Epithelial cell of proximal tubule (primary cell): ENCODE measurements at places on chromosomes 4 and X. TPM values are rescaled to one million over a fixed set of nuclear protein-coding genes. Genes with fewer than 3 reads are reported as not detected.

Gene AMELX
- total RNA-seq = not detected in 2 replicates

DNA sequence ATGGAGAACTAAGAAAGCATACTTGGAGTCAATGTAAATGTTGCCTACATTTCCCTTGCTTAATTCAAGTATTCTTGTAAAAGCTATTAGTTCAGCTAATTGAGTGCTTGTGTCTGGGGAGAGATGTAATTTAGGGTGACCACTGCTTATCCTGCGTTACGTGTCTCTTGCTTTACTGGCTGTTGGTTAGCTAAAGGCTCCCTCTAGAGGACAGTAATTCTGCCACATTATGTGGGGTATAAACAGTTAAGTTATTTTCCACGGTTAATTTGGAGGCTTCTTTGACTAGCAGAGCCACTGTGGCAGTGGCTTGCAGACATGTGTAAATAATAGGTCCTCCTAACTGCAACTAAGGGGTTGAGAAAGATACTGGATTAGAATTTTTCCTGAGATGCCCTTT is 25.3 kb upstream of the NAF1 start:
- no peak for DNase-seq

- DNase-seq = no peak
Measured at GRCh38 chrX:5307416-5307815, 921.3 kb downstream of the NLGN4X start.

DNA sequence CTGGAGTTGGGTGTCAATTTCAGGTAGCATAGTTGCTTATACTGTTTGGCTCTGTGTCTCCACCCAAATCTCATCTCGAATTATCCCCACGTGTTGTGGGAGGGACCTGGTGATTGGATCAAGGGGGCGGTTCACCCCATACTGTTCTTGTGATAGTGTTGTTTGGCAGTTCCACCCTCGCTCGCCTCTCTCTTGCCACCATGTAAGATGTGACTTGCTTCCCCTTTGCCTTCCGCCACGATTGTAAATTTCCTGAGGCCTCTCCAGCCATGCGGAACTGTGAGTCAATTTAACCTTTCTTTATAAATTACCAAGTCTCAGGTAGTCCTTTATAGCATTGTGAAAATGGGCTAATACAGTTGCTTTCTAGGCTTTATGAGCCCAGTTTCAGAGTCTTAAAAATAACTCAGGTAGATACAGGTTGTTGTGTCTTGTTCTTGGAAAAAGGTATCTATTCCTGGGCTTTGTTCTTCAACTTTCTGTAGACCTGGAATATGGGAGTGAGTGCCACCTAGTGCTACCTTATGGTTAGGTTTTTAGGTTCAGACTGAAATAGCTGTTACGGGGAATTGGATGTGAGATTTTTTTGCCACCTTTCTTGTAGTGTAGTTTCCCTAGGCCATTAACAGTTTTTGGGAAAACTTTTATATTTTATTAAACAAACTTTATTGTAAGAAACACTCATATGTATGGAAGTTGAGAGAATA is 15.6 kb downstream of the PGK1 start:
- no peak for DNase-seq

- DNase-seq = no peak
Measured at GRCh38 chrX:46666831-46667230, 92.1 kb downstream of the SLC9A7 start.

- DNase-seq = no peak
Measured at GRCh38 chrX:10944136-10944885, 166.8 kb upstream of the HCCS start.
